GM04504 (cell line): ENCODE measurements at places on chromosomes 12 and 14.

- no peak for DNase-seq
These were observed 494 bp downstream of the TMTC3 start for GRCh38 chr12:88142610-88142991.

DNA sequence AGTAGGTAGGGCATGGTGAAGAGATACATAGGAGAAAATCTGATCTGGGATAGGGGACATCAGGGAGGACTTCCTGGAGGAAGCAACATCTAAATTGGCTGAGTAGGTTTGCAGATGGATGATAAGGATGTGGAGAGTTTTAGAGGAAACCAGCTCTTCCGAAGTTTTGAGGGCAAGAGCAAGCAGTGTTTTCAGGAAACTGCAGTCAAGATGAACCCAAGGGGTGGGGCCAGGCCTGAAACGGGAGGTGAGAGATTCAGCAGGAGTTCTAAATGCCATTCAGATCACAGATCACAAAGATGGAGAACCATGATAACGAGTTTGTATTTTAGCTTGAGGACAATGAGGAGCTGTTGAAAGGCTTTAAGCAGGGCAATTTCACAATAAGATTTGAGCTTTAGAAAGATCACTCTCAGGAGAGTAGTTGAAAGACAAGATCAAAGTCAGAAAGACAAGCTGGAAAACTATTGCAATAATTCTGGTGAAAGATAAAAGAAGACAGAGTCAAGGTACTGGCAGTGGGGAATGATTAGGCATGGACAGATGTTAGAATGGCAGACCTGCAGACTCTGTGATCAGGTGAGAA is 70.1 kb upstream of the PLXNC1 start:
- DNase-seq: no peak

DNA sequence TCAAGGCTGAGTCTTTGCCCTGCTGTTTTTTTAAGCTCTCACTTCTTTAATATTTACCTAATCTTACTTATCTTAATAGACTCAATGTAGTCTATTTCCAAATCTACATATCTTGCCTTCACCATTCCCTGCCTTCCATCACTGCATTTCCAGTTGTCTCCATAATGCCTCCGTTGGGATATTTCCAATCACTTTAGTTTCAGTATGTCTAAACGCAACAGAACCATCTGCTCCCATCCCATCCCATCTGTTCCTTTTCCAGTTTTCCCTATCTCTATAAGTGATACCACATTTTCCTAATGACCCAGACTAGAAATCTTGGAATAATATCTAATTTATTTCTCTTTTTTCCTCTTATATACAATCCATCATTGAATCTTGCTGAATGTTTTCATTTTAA is 15.1 kb upstream of the CCDC198 start:
- DNase-seq: no peak

DNA sequence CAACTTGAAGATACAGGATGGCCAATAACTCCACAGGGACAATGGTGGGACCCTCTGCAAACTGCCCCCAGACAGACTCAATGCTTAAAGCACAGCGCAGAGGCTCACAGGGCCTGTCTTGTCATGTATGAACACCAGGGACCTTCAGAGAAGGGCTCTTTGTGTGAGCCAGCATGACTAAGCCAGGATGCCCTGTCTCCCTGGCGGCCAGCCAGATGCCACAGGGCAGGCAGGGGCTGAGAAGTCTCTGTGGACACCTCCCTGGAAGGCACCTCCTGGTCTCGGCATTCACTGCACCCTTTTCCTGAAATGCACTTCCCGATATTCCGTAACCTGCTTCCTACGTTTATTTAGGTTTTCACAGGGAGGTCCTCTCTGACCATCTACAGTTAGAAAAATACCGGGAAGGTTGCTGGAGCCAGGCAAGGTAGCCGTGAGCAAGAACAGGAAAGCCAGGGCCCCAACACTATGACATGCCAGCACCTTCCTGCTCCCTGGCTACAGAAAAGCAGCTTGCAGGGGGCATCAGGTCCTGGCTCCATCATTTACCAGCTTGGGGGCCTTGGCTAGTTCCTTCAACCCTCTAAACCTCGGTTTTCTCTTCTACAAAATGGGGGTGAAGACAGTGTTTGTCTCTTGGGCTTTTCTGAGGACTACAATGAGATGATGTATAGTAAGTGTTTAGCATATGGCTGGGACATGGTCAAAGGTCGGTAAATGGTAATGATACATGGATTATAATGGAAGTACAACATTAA is 65.0 kb downstream of the PITPNM2 start:
- no peak for DNase-seq

DNA sequence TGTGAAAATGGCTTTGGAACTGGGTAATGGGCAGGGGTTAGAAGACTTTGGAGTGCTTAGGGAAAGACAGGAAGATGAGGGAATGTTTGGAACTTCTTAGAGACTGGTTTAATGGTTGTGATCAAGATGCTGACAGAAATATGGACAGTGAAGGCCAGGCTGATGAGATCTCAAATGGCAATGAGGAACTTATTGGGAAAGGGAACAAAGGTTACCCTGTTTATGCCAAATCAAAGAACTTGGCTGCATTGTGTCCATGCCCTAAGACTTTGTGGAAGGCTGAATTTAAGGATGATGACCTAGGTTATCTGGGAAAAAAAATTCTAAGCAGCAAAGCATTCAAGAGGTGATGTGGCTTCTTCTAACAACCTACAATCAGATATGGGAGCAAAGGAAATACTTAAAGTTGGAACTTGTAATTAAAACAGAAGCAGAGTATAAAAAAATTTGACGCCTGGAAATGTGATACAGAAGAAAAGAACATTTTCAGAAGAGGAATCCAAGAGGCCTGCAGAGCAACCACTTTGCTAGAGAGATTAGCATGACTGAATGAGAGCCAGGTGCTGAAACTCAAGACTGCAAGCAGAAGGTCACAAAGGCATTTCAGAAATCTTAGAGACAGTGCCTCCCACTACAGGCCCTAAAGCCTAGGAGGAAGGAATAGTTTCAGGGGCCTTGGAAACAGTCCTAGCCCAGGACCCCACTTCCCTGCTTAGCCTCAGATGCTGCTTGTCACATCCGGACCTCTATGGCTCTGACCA is 65.6 kb upstream of the FLRT2 start:
- no peak for DNase-seq

- no peak for DNase-seq
These were observed 12.3 kb downstream of the METTL3 start for GRCh38 chr14:21498540-21499526.

DNA sequence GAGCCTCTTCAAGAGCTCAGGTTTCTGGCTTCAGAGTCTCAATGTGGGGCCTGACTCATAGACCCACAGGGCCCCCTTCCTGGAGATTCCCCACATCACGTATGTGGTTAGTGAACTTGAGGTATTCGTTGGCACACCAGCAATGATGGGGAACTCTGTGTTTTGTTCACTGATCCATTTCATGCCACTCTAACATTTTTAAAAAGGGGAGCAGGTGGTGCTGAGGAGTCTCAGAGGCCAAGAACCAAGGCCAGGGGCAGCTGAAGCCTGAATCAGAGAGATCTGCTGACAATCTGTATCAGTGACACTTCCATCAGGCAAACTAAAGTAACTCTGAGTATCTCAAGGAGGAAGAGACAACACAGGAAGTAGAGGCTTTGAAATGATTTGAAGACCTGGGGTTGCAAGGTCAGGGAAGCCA is 323.4 kb downstream of the VRK1 start:
- DNase-seq: no peak

GRCh38 chr12:103735291-103735690 is 105.7 kb downstream of the NT5DC3 start:
- no peak for DNase-seq

- no peak for DNase-seq
These were observed 5.5 kb downstream of the CSRNP2 start for GRCh38 chr12:51077930-51078329.

GRCh38 chr12:6647083-6647604 is at the start of gene ACRBP:
Gene ACRBP (minus strand): TSS chr12:6647432. CDS start chr12:6647366, 66 bp downstream.
- DNase-seq: no peak

DNA sequence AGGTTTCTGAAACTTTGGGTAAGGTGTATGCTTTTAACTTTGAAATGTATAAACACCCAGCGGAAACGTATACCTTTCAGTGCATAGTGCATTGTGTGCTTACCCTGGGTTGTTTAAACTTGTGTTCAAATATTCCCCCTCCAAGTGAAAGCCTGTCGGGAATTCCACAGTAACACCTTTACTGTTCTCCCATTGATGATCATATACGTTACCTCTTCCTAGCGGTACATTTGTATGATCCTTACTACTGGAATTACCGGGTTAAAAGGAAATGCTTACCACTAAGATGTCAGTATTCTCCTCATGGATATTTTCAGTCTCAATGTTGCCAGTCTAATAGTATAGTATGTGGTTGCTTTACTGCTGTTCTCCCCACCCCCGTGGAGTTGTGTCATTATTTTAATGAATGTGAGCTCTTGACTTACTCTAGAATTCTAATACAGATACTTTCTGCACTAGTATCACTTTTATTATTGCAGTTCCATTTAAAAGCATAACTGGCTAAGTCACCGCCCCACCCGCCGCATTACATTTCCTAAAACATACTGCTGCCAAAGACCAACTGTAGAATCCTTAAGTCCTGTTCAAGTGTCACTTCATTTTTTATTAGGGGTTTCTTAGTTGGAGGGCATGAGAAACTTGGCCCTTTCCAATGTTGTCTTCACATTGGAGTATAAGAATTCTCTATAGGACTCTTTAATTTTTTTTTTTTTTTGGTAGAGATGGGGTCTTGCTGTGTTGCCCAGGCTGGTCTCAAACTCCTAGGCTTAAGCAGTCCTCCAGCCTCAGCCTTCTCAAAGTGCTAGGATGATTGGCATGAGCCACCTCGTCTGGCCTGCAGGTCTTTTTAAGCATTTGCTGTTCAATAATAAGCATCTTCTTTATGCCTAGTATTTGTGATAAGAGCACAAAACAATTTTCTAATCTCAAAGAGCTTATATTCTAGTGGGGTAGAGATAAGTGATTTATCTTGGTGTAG is 24.9 kb downstream of the NUDT4 start:
- DNase-seq: no peak

- no peak for DNase-seq
These were observed 201.2 kb downstream of the SEC23A start for GRCh38 chr14:38901791-38902190.

DNA sequence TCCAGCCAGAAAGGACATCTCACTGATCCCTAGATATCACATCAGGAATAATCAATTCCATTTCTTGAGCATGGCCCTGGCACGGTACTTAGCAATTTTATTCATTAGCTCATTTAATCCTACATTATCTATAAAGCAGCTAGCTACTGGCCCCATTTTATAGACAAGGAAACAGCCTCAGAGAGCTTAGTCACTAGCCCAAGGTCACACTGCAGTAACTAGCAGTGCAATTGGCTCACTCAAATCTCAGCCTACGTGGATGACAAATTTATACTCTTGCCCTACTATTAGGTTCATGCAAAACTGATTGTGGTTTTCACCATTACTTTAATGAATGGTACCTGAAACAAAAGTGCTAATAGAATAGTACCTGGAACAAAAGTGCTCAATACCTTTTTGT is 41.7 kb downstream of the NUAK1 start:
- DNase-seq: no peak

GRCh38 chr14:74934041-74934440 is 11.0 kb upstream of the RPS6KL1 start:
- DNase-seq: no peak

- no peak for DNase-seq
These were observed 80.0 kb downstream of the METTL25 start for GRCh38 chr12:82438356-82438755.

- DNase-seq: no peak
These were observed 499.2 kb upstream of the ATP2B1 start for GRCh38 chr12:90207799-90208198.

GRCh38 chr14:95222870-95223398 is 65.6 kb upstream of the DICER1 start:
- no peak for DNase-seq

DNA sequence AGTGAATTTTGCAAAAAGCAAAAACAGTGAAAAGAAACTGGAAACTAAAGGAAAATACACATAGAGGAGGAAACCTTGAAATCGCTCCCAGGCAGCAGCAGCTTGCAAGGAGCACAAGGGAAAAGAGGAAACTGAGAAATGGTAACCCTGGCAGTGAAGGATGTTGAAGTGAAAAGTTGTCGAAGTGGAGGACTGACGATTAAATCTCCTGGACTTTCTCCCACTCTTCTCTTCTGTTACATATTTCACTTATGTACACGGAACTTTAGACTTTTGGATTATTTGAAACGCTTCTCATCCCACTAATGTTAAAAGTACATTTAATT is 388.8 kb upstream of the USP15 start:
- no peak for DNase-seq

- no peak for DNase-seq
These were observed 108.7 kb upstream of the MIS18BP1 start for GRCh38 chr14:45361727-45362126.

DNA sequence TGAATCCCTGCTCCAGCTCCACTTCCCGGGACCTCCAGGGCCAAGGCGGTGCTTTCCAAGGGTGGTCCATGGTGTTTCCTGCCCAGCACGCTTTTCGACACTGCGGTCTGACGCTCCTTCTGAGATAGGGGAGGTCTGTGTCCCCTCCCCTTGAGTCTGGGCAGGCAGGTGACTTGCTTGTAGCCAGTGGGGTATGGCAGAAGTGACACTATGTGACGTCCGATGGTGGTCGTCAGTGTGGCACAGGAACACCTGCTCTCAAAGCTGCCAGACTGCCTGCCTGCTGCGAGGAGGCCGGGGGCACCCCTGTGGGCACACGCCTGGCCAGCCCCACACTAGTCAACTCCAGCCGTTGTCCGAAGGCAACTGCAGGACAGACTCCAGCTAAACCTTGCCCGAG is 16.0 kb upstream of the TRAF3 start:
- DNase-seq: no peak

DNA sequence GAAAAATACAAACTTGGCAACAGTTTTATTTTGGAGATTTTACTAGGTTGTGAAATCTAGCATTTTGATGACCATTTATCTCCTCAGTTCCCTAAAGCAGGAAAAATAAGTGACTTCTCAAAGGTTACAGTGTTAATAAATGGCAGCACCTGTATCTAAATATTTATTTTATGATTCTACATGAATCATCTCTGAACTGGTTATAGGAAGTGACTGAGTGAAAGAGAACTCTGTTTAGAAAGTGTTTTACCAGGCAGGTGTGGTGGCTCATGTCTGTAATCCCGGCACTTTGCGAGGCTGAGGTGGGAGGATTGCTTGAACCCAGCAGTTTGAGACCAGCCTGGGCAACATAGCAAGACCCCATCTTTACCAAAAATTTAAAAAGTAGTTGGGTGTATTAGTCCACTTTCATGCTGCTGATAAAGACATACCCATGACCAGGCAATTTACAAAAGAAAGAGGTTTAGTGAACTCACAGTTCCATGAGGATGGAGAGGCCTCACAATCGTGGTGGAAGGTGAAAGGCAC is 26.3 kb downstream of the MIPOL1 start:
- DNase-seq: no peak

- no peak for DNase-seq
These were observed 66.1 kb downstream of the ARMH4 start for GRCh38 chr14:58085877-58086276.

GRCh38 chr12:3177778-3178425 is 100.7 kb downstream of the TSPAN9 start:
- no peak for DNase-seq
